ENCODE measurements at places on chromosomes 6 and 20. TPM values are rescaled to one million over a fixed set of nuclear protein-coding genes. Genes with fewer than 3 reads are reported as not detected.

GRCh38 chr20:37688093-37688492 is 5.7 kb upstream of the CTNNBL1 start:
- H3K27ac ChIP-seq = no peak overlapping the region
- no peaks in the 10 kb centered on the region for H3K36me3 ChIP-seq
- no peak for DNase-seq
- no peaks in the 10 kb centered on the region for H3K27me3 ChIP-seq
- no peak overlapping the region for H3K4me3 ChIP-seq

GRCh38 chr6:167499161-167499660 is 174.3 kb downstream of the TTLL2 start:
- DNase-seq = peak; percentile 16
- H3K4me1 ChIP-seq = no peaks in the 10 kb centered on the region
- H3K36me3 ChIP-seq = no peaks in the 10 kb centered on the region
- H3K4me3 ChIP-seq = no peak overlapping the region

SLX4IP gene
- 3.5 TPM for total RNA-seq

- no peaks in the 10 kb centered on the region for H3K4me1 ChIP-seq
- H3K4me3 ChIP-seq = peak overlapping the region; percentile 47
- no peak for DNase-seq
- no peak overlapping the region for H3K27ac ChIP-seq
- H3K27me3 ChIP-seq = no peaks in the 10 kb centered on the region
These were observed 4.2 kb downstream of the AKIRIN2 start for GRCh38 chr6:87697581-87698546.

DNA sequence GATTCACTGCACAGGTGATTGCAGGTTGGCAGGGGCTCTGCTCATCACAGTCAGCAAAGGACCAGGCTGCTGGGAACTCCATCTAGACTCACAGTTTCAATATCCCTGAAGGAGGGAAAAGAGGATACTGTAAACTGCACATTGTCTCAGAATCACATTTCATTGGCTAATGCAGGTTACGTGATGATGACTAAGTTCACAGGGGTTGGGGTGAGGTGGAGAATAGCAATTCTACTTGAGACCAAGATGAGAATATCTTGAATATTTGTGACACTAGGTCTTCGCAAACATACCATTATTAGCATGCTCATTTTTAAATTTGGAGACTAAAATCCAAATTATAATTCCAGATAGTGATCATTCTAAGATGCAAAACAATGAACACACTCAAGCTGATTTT is 208.5 kb upstream of the CITED2 start:
- DNase-seq = no peak
- no peak overlapping the region for H3K27ac ChIP-seq
- no peaks in the 10 kb centered on the region for H3K27me3 ChIP-seq
- no peaks in the 10 kb centered on the region for H3K4me1 ChIP-seq

- no peak for DNase-seq
- H3K27ac ChIP-seq = no peak overlapping the region
- no peaks in the 10 kb centered on the region for H3K36me3 ChIP-seq
- no peaks in the 10 kb centered on the region for H3K27me3 ChIP-seq
- no peak overlapping the region for H3K4me3 ChIP-seq
- no peaks in the 10 kb centered on the region for H3K4me1 ChIP-seq
These were observed 45.4 kb downstream of the MKKS start for GRCh38 chr20:10388597-10388996.

DNA sequence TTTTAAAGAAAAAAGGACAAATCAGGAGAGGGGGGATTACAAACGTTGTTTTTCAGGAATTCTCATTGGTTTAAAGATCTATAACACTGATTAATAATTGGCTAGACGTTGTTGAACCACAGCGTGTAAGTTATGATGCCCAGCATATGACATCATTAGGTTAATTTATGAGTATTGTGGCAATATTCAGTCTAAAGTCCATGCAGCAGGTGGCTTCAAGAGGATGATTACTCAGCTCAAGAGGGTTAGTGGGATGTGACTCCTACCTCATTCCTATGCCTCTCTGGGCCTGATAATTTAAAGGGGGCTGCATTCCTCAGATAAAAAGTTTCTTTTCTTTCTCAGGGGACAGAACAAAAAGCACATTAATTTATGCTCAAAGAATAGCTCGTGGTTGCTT is 1309.0 kb downstream of the EPHA7 start:
- no peak overlapping the region for H3K27ac ChIP-seq
- no peaks in the 10 kb centered on the region for H3K27me3 ChIP-seq
- no peaks in the 10 kb centered on the region for H3K36me3 ChIP-seq
- H3K4me3 ChIP-seq = no peak overlapping the region

- DNase-seq = no peak
- no peak overlapping the region for H3K27ac ChIP-seq
- H3K4me1 ChIP-seq = no peaks in the 10 kb centered on the region
- no peak overlapping the region for H3K4me3 ChIP-seq
These were observed 162.4 kb upstream of the QKI start for GRCh38 chr6:163252061-163252591.

DNA sequence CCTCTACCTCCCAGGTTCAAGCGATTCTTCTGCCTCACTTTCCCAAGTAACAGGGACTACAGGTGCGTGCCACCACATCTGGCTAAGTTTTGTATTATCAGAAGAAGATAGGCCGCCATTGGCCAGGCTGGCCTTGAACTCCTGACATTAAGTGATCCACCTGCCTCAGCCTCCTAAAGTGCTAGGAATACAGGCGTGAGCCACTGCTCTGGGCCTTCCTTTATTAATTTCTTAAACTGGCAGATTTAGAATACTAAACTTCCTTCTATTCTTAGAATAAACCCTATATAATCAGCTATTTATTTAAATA is 86.6 kb downstream of the HFE start:
- no peak overlapping the region for H3K4me3 ChIP-seq
- H3K36me3 ChIP-seq = no peaks in the 10 kb centered on the region
- H3K4me1 ChIP-seq = peaks cover 1% of the 10 kb centered on the region
- no peak overlapping the region for H3K27ac ChIP-seq
- H3K27me3 ChIP-seq = no peaks in the 10 kb centered on the region

SNTA1 gene
- 43.2 TPM for total RNA-seq

DNA sequence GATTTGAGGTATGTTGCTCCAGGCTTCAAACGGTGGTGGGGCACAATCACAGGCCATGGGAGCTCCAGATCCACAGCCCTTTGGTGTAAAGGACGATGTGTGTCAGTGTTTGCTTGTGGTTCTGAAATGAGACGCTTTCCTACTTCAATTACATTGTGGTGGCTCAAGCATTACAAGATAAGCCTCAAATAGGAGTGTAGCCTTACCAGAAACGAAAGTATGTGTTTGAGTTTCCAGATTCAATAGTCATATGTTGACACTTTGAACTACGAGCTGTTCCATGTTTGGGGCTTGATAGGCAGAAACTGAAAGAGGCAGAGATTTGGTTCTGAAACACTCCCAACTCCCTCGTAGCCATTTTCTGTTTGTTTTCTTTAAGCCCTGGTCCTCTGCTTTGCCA is 187.1 kb downstream of the MYLK4 start:
- no peak for DNase-seq
- H3K27me3 ChIP-seq = no peaks in the 10 kb centered on the region
- H3K27ac ChIP-seq = peak overlapping the region; percentile 45
- no peaks in the 10 kb centered on the region for H3K36me3 ChIP-seq
- H3K4me1 ChIP-seq = peaks cover 3% of the 10 kb centered on the region
- H3K4me3 ChIP-seq = peak overlapping the region; percentile 48

DNA sequence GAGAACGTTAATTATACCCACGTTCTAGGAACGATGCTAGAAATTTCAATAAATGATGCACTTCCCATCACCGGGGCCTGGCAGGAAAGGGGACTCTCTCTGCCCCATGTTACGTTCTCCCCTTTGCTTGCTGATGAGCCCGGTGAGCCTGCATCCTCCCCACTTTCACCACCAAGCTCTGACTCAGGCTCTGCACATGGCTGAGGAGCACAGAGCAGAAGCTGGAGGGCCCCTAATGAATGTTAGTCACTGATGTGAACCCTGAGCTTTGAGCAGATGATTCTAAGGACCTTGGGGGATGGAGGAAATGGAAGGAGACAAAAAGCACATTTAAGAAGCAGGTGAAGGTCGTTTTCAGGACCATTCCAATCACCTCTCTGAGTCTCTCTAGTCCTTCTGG is 468.2 kb upstream of the ARID1B start:
- no peak overlapping the region for H3K4me3 ChIP-seq
- no peaks in the 10 kb centered on the region for H3K4me1 ChIP-seq
- H3K36me3 ChIP-seq = no peaks in the 10 kb centered on the region
- no peaks in the 10 kb centered on the region for H3K27me3 ChIP-seq
- DNase-seq = no peak
- no peak overlapping the region for H3K27ac ChIP-seq

- DNase-seq = no peak
- no peak overlapping the region for H3K27ac ChIP-seq
- H3K4me1 ChIP-seq = no peaks in the 10 kb centered on the region
- H3K36me3 ChIP-seq = no peaks in the 10 kb centered on the region
These were observed 6.9 kb downstream of the OLIG3 start for GRCh38 chr6:137487181-137487868.

BNIP5 gene
- total RNA-seq = not detected

MUCL3 gene
- not detected for total RNA-seq

RUNX2 gene
- total RNA-seq = 2.3 TPM

TGM2 gene
- total RNA-seq = 449 TPM

DNA sequence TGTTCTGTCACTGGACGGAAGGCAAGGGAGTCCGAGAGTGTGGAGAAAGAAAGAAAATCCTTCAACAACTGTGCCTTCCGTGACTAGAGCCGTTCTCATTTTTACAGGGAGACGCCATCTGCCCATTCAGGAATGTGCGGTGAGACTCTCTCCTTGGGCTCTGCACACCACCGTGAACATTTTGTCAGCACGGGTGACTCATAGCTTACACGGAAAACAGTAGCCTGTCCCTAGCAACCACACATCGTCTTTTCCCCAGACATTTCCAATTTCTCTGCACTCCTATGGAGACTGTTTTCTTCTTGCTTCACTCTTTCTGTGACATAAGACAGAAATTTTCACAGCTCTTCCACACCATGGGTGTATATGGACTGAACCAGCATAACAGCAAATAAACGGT is 55.1 kb downstream of the TBXT start:
- H3K27me3 ChIP-seq = no peaks in the 10 kb centered on the region
- H3K4me3 ChIP-seq = no peak overlapping the region
- H3K27ac ChIP-seq = no peak overlapping the region
- no peaks in the 10 kb centered on the region for H3K4me1 ChIP-seq

C2 gene
- 20.8 TPM for total RNA-seq

DNA sequence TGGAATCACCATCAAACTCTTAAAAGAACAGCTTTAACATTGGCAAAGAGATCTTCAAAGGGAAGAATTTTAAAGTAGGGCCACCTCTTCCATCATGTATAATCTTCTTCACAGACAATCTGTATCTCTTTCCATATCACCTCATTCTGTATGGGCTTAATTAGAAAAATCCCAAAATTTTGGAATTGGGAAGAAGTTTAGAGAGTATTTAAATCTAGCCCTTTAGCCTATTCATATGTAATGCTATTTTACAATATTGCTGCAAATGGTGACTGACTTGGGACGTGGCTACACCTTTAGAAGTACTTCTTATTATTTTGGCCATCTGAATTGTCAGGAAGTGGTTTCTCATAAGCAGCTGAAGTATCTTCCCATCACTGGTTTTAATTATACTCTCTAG is 474.3 kb downstream of the RFPL4B start:
- H3K4me1 ChIP-seq = no peaks in the 10 kb centered on the region
- DNase-seq = no peak
- H3K27me3 ChIP-seq = no peaks in the 10 kb centered on the region
- H3K27ac ChIP-seq = no peak overlapping the region
- no peak overlapping the region for H3K4me3 ChIP-seq

MUC21 gene
- total RNA-seq = not detected

DNA sequence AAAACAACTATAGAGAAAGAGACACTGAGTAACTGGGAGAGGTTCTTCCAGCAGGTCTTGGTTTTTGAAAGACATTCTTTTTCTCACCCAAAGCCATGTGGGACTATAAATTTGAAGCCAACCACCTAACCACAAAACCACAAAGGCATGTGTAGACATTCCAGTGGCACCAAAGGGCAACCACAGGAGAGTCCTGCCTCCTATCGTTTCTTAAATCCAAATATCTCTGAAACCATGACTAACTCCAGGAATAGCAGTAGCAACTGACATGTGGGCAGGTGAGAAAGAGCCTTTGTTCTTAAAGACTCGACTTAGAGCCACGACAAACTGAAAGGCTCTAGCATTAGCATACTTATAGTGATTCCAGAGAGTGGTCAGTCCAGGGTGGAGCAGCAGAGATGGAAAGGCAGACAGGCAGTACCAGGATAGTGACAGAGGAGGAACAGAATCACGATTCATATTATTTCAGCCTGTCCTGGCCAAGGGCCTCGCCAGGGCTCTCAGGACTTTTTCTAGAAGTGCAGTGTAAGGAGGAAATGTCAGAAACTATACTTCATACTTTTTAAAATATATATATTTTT is 9.4 kb upstream of the COL9A1 start:
- no peak overlapping the region for H3K4me3 ChIP-seq
- H3K36me3 ChIP-seq = no peaks in the 10 kb centered on the region
- no peaks in the 10 kb centered on the region for H3K4me1 ChIP-seq

PRKN gene
- 9.0 TPM for total RNA-seq

DNA sequence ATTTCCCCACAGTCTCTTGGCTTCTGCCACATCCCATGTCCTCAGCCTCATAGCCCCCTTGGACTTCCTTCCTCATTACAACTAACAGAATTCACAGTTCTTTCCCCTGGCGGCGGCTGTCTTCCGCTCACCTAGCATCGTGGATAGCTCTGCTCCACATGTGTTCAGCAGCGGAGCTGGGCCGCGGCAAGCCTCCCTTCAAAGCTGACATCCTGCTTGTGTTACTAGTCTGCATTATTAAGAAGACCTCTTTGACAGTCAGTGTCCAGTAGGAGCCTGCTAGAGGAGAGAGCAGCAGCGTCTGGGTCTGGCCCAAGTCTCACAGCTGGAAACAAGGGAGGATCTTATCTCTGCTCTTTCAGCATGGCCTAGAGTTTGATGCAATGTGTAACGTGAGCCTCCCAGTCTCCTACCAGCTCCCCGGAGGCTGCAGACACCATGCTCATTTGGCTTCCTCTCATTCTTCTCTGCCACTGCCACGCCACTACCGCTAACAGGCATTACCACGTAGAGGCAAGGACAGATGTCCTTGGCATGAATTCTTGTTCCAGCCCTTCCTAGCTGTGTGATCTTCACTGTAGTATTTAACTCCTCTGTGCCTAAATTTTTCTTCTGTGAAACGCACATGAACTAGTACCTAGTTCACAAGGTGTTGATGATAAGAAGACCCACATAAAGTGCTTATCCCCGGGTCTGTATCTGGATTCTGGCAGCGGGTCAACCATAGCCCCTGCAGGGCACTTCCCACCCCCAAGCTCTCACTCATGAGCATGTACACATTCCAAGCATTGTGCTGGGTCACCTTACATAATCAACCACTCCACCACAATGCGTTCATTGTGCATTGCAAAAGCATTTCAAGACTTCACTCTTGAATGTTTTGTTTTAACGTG is 107.1 kb upstream of the BACH2 start:
- H3K4me1 ChIP-seq = no peaks in the 10 kb centered on the region
- H3K36me3 ChIP-seq = no peaks in the 10 kb centered on the region
- H3K27ac ChIP-seq = no peak overlapping the region
- no peak for DNase-seq

All from aorta (tissue), 5 donors.